ENCODE measurements at places on chromosomes 2 and 18.

DNA sequence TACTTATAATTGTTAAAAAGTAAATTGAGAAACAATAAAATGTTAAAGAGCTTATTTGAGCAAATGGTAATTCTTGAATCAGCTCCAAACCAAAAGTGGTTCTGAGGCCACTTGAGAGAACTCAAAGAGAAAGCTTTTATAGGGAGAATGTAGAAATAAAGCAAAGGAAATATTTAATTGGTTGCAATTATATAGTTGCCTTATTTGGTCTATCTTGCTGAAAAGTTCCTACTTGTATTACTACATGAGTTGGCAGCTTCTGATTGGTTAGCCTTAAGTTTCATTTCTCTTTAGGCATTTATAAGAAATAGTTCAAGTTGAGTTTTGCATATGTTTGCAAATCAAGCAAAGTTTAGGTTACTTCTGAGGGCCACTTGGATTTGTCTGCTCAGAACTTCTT is 38.1 kb downstream of the SCN2A start:
- DNase-seq = no peak

- DNase-seq = no peak
Observed at GRCh38 chr2:24477229-24477628, 13.8 kb upstream of the NCOA1 start.

DNA sequence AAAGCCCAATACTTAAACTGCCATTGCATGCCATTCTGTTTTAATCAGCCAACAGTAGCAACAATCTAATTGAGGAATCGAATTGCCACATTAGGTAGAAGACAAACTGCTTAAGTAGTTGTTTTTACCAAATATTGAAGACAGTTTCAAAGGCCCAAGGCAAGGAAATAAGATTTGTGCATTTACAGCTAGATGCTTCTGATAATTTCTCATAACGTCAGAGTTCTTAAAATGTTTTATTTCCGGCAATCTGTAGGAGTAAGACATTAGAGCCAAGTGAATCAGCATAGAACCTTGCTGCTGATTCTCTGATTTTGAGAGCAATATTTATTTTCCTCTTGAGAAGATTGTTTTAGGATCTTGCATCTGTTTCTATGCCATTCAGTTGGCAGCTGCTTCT is 174.3 kb downstream of the RBM43 start:
- no peak for DNase-seq

- no peak for DNase-seq
Observed at GRCh38 chr2:240134956-240135520, 1.1 kb downstream of the COPS9 start.

DNA sequence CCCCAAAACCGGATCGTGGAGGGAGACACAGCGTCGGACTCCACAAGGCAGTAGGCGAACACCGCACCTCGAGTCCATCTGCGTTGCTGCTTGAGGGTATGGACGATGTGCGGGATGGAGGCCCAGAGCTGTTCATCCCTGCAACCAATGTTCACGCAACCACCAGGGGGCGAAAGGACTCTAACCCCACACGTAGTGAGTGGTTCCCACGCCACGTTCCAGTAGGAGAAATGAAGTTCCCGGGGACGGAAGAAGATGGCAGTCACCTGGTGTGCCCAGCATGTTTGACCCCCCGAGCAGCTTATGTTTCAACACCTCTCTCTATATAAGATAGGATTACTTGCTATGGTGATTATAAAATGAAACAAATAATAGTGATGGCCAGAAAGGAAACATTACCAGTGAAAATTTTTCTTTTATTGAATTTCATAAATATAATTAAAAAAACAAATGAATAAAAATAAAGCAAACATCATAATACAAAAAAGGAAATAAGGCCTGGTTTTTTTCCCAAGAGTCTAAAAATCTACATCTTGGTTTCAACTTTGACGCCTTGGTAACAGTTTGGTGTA is 184.3 kb downstream of the SH3BP4 start:
- DNase-seq = peak; percentile 44

DNA sequence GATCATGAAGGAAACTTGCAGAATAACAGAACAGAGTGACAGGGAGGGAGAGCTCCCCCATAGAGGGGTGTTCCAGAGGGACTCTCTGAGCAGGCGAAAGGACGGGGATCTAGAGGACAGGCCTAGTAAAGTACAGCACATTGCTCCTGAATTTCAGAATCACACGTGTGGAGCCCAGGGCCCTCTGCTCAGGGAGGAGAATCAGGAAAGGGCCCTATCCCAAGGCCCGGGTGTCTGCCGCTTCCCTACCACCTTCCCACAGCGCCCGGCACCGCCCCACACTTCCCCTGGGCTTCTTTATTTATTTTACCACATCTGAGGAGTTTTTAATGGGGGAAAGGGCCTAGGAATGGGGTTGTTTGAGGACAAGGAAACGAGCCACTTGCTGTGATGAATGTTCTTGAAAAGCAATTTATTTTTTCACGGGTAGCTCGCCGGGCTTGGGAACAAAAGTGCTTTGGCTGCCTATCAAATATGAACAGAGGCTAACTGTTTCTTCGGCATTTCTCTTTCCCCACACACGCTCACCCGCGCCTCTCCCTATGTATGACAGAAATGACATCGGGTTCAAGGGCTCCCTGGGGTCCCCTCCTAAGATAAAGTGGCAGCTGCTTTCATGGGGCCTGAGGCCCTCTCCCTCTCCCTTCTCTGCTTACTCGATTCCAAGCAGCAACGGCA is 79.3 kb upstream of the GLI2 start:
- no peak for DNase-seq

- no peak for DNase-seq
Observed at GRCh38 chr2:168165397-168165796, 82.0 kb downstream of the STK39 start.

DNA sequence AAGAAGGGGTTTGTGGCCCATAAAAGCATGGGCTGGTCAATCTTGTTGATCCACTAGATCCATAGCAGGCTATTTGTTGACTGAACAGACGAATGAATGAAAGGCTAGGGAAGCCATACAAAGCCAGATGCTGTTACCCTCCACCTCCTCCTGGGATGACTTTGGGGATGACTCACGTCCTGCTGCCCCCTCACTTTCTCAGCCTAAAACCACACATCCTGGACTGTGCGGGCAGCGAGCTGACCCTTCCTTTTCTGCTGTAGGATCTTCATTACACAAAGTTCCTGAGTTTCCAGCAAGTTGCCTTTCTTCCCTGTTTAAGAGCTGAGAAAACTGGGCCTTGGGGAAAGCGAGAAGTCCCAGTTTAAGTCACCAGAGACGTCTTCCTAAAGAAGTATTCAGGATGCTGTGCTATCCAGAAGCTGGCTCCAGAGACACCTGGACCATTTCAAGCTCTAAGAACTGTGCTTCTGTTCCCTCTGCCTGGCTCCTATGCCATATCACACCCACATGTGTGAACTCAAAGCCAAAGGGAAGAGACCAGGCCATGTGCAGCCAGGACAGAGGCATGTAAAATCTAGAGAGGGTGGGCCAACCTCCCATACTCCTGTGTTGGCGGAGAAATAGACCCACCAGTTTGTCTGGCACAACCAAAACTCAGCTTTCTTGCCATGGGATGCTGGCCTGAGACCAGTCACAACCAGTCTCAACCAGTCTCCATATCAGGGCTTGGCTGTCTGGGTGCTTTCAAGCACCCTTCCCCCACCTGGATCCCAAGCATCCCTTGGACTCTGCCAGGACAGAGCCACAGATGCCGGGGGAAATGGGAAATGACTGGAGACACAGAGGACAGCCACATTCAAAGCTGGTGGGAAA is 4.7 kb upstream of the SLC20A1 start:
- DNase-seq = no peak

- no peak for DNase-seq
Observed at GRCh38 chr2:75047992-75048625, 89.7 kb downstream of the POLE4 start.

DNA sequence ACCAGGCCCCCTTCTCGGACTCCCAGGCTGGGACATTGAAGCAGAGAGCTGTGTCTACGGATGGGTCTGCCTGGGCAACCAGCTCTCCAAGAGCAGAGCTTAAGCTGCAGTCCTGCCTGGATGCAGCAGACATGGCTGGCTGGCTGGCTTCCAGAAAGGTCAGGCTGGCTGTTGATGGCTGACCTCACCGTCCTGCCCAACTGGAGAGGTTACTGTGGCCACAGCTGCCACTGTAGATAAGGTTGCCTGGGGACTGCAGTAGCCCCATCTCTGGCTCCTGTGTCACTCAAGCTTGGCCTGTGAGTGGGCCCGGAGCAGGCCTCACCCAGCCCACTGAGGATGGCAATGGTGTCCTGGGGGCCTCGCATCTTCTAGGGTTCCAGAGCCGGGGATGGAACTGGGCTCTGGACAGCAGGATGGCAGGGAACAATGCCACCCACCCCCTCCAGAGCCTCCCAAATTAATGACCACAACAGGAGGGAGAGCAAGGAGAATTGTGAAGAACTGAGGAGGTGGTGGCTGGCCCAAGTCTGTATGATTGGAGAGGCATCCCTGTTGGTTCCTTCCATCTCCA is 37.0 kb upstream of the FOSL2 start:
- no peak for DNase-seq

DNA sequence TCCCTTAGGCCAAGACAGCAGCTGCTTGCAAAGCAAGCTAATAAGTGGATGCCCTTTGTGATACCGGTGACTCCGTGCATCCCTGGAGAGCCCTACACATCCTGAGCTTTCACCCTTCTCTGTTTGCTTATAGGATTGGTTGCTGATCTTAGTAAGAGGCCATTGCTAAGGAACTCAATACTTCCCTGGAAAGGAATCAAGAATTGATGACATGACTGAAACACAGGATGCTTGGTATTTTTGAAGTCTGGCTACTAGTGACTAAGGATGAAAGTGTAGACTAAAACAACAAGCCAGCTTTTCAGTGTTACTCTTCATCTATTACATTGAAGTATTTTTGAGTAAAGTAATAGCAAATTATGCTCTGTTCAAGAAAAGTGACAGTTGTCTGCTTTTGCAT is 123.0 kb upstream of the SERPINE2 start:
- no peak for DNase-seq

GRCh38 chr2:127293386-127293747 is 577 bp downstream of the ERCC3 start:
- DNase-seq = no peak

GRCh38 chr2:9739531-9739964 is 103.7 kb upstream of the TAF1B start:
- DNase-seq = peak; percentile 53

GRCh38 chr2:55420439-55420725 is 726 bp upstream of the CCDC88A start:
- DNase-seq = no peak

GRCh38 chr2:239689985-239690384 is 289.2 kb upstream of the HDAC4 start:
- no peak for DNase-seq
